Immature natural killer cell (primary cell): ENCODE measurements at places on chromosomes 3 and 15. TPM values are rescaled to one million over a fixed set of nuclear protein-coding genes. Genes with fewer than 3 reads are reported as not detected.
A peak's percentile ranks its signal among the peaks of the same experiment; 100 is the strongest.

The CILP gene
- not detected for polyA plus RNA-seq

The KCNAB1 gene
- polyA plus RNA-seq = 0.37 TPM

The CEP70 gene
- 2.5 TPM for polyA plus RNA-seq

The SYNPR gene
- polyA plus RNA-seq = not detected

The LYZL4 gene
- not detected for polyA plus RNA-seq

The ARHGAP31 gene
- polyA plus RNA-seq = 4.9 TPM

The IGF2BP2 gene
- polyA plus RNA-seq = 0.86 TPM

The IQCH gene
- polyA plus RNA-seq = 0.70 TPM

The ILDR1 gene
- polyA plus RNA-seq = not detected

The EIF5A2 gene
- 27.8 TPM for polyA plus RNA-seq

DNA sequence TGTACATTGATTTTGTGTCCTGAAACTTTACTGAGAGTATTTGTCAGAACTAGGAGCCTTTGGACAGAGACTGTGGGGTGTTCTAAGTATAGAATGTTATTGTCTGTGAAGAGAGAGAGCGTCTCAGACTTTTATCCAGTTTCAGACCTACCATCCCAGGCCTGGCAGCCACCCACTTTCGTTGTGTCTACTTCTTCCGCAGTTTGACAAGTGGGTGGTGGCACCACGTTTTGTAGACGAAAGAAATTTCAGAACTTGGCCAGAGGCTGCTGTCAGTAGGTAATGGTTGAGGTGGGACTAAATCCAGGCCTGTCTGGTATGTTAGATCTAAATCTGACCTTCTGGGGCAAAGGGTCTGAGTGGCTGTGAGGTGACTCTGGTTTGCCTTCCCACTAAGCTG is 13.4 kb upstream of the TRAK1 start:
- no peak overlapping the region for H3K4me3 ChIP-seq
- H3K27me3 ChIP-seq = no peaks in the 10 kb centered on the region
- H3K4me1 ChIP-seq = peaks cover 71% of the 10 kb centered on the region
- no peaks in the 10 kb centered on the region for H3K36me3 ChIP-seq

DNA sequence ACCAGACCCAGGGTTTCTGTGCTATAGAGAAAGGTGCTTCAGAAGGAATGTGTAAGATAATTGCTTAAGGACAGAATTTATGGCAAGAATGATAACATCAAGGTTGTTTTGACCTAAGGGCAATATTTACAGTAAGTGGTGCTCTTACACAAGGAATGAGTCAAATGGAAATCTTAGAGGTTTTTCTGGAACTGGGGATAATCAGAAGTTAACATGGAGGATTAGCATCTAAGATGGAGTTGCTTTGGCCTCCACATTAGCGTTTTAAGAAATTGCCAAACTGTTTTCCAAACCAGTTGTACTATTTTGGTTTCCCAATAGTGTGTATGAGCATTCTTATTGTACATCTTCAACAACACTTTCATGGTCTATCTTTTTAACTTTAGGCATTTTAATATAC is 3.1 kb downstream of the WDR93 start:
- H3K4me1 ChIP-seq = peaks cover 23% of the 10 kb centered on the region
- peaks cover 5% of the 10 kb centered on the region for H3K27me3 ChIP-seq
- no peak overlapping the region for H3K27ac ChIP-seq
- no peak for DNase-seq

DNA sequence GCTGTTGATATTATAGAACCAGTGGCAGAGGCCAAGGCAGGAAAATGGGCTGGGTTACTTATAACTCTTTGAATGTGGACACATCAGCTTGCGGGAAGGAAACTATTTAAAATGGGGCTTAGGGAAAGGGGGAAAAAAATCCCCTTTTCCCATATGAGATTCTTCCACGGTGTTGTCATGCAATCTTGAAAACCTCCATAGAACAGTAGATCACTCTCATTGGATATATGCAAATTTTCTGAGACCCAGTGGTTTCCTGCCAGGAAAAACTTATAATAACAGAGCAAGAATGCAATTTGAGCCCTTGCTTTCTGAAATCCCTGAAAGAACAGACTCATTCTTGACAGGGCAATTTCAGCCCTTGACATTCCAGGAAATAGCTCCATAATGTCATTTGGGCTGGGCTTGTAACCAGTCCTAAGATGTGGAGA is 31.1 kb downstream of the TMEM212 start:
- H3K27ac ChIP-seq = no peak overlapping the region
- H3K36me3 ChIP-seq = no peaks in the 10 kb centered on the region
- DNase-seq = no peak
- no peaks in the 10 kb centered on the region for H3K27me3 ChIP-seq
- H3K4me3 ChIP-seq = no peak overlapping the region

- peaks cover 6% of the 10 kb centered on the region for H3K4me1 ChIP-seq
- no peak for DNase-seq
- H3K4me3 ChIP-seq = no peak overlapping the region
- peaks cover 2% of the 10 kb centered on the region for H3K27me3 ChIP-seq
Measured at GRCh38 chr3:158789592-158789991, 12.3 kb upstream of the MFSD1 start.

DNA sequence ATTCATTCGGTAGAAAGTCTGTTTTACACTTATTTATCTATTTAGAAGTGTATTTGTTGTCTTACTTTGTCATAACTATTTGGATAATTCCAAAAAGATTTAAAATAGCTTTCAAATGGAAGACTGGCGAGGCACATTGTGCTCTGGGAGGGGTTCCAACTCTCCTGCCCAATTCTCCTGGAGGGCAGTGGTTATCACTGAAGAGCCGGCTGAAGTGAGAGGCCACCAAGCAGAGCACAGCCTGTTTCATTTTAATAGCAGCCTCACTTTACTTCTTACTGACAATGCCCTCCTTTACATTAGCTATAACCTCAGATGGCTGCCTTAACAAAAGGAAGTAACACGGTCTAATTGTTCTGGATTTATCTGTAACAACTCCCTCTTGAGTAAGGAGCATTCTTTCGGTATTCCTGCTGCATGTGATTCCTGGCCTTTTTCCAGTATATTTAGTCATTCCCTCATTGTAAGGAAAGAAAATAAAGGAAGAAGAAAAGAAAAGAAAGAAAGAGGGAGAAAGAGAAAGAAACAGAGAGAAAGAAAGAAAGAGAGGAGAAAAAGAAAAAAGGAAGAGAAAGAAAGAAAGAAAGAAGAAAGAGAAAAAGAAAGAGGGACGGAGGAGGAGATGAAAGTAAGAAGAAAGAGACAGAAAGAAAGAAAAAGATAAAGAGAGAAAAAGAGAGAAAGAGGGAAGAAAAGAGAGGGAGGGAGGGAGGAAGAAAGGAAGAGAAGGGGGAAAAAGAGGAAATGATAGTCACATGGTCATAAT is 339.8 kb upstream of the WNT5A start:
- no peaks in the 10 kb centered on the region for H3K36me3 ChIP-seq
- H3K4me3 ChIP-seq = no peak overlapping the region
- DNase-seq = no peak
- H3K27ac ChIP-seq = no peak overlapping the region
- no peaks in the 10 kb centered on the region for H3K4me1 ChIP-seq

- no peak overlapping the region for H3K4me3 ChIP-seq
- H3K36me3 ChIP-seq = no peaks in the 10 kb centered on the region
- H3K27me3 ChIP-seq = no peaks in the 10 kb centered on the region
- no peak overlapping the region for H3K27ac ChIP-seq
Measured at GRCh38 chr3:105580296-105580965, 213.7 kb downstream of the ALCAM start.

- H3K36me3 ChIP-seq = no peaks in the 10 kb centered on the region
- no peak for DNase-seq
- peaks cover 1% of the 10 kb centered on the region for H3K27me3 ChIP-seq
- peaks cover 78% of the 10 kb centered on the region for H3K4me1 ChIP-seq
Measured at GRCh38 chr3:196774848-196775422, 35.3 kb downstream of the PAK2 start.

- H3K4me1 ChIP-seq = peaks cover 4% of the 10 kb centered on the region
- DNase-seq = no peak
- no peak overlapping the region for H3K27ac ChIP-seq
- peaks cover 2% of the 10 kb centered on the region for H3K27me3 ChIP-seq
- no peak overlapping the region for H3K4me3 ChIP-seq
- peaks cover 6% of the 10 kb centered on the region for H3K36me3 ChIP-seq
Measured at GRCh38 chr3:129485721-129486663, 42.4 kb upstream of the RHO start.

DNA sequence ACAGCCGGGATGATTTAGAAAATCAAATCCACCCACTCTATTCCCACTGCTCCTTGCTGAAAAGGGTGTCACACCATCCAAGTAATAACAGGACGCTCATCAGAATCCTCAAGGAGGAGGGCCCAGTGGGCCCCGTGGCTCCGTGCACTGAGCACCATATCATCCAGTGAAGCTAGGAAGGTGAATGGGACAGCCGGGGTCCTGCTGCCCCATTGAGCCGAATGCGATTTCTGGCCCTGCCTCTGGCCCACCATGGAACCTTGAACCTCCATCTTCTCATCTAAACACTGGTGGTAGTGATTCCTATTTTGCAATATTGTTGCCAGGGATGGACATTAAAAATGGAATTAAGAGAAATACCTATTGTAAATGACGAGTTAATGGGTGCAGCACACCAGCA is 99.1 kb upstream of the SLC6A11 start:
- no peak overlapping the region for H3K4me3 ChIP-seq
- no peaks in the 10 kb centered on the region for H3K36me3 ChIP-seq
- H3K27me3 ChIP-seq = peaks cover 10% of the 10 kb centered on the region
- H3K27ac ChIP-seq = no peak overlapping the region
- DNase-seq = no peak
- H3K4me1 ChIP-seq = no peaks in the 10 kb centered on the region

- H3K27ac ChIP-seq = no peak overlapping the region
- no peak overlapping the region for H3K4me3 ChIP-seq
- H3K36me3 ChIP-seq = no peaks in the 10 kb centered on the region
Measured at GRCh38 chr15:45551676-45552075, 29.1 kb upstream of the SLC30A4 start.

- peaks cover 3% of the 10 kb centered on the region for H3K27me3 ChIP-seq
- peak; percentile 51 for DNase-seq
- H3K4me1 ChIP-seq = no peaks in the 10 kb centered on the region
- no peak overlapping the region for H3K4me3 ChIP-seq
Measured at GRCh38 chr3:148943506-148944205, 47.7 kb upstream of the GYG1 start.

DNA sequence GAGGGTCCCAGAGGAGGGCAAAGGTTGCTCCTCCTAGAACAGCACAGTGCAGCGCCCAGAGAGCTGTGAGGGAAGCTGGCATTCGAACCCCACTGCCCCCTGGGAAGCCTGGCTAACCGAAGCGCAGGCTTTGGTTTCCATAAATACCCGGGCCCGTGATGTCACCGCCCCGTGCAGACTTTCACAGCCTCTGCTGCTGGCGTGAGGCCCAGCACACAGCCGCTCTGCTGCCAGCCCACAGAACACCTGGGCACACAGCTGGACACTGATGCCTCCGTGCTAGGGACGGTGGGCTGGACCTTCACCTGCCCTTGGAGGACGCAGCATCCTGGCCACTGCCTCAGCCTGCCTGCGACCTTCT is 1.0 kb downstream of the IQSEC1 start:
- H3K27me3 ChIP-seq = peaks cover 8% of the 10 kb centered on the region
- no peaks in the 10 kb centered on the region for H3K36me3 ChIP-seq
- peak overlapping the region; percentile 98 for H3K27ac ChIP-seq

GRCh38 chr3:150828997-150829396 is 66.0 kb upstream of the SIAH2 start:
- no peak for DNase-seq
- peaks cover 5% of the 10 kb centered on the region for H3K27me3 ChIP-seq
- no peak overlapping the region for H3K27ac ChIP-seq

DNA sequence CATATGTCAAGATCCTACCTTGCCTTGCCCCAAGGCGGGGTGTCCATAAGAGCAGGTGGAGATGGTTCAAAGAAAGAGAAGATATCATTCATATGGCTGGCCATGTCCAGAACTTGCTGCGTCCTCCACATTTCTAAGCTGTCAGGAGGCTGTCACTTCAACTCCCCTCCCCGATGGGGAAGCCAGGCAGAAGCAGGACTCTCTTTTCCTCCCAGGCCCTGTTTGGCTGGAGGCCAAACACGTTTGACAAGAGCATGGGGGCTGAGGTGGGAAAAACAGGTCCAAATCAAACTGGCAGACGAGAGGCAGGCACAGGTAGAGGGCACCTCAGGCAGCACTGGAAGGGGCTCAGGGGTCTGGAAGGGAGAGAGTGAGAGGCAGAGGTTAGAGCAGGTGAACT is 37.7 kb downstream of the MESD start:
- no peak for DNase-seq
- H3K36me3 ChIP-seq = peaks cover 35% of the 10 kb centered on the region
- no peak overlapping the region for H3K4me3 ChIP-seq
- H3K27ac ChIP-seq = peak overlapping the region; percentile 48
- peaks cover 11% of the 10 kb centered on the region for H3K4me1 ChIP-seq
- H3K27me3 ChIP-seq = peaks cover 1% of the 10 kb centered on the region

DNA sequence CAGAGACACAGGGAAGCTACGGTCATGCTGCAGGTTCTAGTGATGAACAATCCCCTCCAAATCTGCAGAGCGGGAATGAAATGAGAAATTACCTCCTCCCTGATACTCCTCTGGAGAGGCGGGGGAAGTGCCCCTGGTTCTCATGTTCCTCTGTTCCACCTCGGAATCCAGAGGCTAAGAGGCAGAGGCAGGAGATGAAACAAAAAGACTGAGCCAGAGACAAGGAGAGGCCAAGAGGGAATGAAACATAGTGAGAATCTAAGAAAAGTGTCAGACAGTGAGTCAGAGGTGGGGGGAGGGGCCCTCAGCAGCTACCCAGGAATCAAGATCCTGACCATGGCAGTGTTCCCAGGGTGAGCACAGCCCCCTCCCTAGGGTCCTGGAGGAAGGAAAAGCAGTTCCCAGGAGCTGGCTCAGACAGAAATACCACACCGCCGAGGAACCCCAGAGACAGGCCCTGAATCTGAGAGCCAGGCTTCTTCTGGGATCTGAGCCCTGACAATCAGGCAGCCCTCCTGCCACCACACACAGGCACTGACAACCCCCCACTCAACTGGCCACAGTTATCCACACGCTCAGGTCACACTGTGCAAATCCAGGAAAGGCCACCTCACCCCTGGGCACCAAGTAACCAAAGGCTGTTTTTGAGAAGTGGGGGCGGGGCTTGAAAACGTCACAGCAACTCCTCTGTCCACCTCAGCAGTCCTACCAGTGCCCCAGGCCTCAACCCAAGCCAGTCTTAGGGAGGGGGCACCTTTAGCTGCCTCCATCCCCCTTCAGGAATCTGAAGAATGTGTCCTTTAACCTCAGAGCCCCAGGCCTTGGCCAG is 2.4 kb downstream of the CSRNP1 start:
- peak; percentile 55 for DNase-seq
- H3K4me3 ChIP-seq = peak overlapping the region; percentile 94
- H3K36me3 ChIP-seq = peaks cover 6% of the 10 kb centered on the region
- peaks cover 76% of the 10 kb centered on the region for H3K27me3 ChIP-seq
- peak overlapping the region; percentile 96 for H3K27ac ChIP-seq

GRCh38 chr3:14304101-14305045 is 98.0 kb upstream of the SLC6A6 start:
- no peaks in the 10 kb centered on the region for H3K36me3 ChIP-seq
- H3K4me1 ChIP-seq = peaks cover 24% of the 10 kb centered on the region
- H3K4me3 ChIP-seq = no peak overlapping the region
- H3K27me3 ChIP-seq = peaks cover 4% of the 10 kb centered on the region
